ENCODE measurements at places on chromosomes 6 and 20.

GRCh38 chr20:64205611-64206026 lies 41.4 kb downstream of the MYT1 start:
- DNase-seq, result no peak

GRCh38 chr6:108002365-108003221 lies 44.6 kb upstream of the SEC63 start:
- DNase-seq, result no peak

DNA sequence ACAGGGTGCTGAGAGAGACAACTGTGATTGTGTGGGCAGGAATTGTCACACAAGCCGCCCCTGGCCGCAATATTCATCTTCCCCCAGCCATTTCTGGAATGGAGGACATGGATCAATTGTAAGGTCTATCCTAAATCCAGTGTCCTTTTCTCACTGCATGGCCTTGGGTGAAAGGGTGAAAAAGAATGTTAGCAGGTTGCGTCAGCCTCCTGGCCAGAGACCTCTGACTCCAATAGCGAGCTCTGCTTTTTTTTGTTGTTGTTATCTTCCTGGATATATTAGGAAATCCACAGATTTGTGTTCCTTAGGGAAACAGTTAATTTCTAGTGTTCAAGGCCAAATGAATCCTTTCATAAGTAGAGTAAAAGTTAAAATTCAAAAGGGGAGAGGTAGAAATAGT lies 47.1 kb upstream of the CD83 start:
- no peak for DNase-seq

DNA sequence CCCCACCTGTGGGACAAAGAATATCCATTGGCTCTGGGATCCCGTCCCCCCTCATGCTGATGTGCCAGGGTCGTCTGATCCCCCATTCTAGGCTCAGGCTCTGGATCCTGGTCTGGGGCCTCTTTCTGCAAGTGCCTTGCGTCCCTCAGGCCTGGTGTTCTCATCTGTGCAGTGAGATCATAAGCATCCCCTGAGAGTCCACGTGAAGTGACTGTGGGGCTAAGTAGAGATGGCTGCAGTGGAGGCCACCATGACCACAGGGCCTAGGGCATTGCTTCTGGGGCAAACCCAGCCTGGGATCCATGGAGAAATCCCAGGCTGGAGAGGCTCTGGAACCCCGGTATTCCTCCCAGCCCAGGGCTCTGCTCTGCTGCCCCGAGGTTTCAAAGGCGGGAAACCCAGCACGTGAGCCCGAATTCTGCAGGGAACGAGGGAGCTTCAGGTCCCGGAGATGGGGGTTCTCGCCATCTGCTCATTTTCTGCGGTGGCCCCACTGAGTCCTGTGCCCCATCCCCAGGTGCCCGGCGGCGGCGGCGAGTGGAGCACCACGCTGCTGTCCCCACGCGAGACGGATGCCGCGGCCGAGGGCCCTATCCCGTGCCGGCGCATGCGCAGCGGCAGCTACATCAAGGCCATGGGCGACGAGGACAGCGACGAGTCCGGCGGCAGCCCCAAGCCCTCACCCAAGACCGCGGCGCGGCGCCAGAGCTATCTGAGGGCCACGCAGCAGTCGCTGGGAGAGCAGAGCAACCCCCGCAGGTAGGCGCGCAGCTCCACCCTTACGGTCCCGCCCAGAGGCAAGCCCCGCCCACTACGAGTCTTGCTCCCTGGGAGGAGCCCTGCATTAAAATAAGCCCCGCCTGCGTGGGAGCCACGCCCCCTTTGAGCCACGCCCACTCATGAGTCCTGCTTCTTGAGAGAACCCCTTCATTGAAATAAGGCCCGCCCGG lies 105.5 kb upstream of the MYL9 start:
- no peak for DNase-seq

DNA sequence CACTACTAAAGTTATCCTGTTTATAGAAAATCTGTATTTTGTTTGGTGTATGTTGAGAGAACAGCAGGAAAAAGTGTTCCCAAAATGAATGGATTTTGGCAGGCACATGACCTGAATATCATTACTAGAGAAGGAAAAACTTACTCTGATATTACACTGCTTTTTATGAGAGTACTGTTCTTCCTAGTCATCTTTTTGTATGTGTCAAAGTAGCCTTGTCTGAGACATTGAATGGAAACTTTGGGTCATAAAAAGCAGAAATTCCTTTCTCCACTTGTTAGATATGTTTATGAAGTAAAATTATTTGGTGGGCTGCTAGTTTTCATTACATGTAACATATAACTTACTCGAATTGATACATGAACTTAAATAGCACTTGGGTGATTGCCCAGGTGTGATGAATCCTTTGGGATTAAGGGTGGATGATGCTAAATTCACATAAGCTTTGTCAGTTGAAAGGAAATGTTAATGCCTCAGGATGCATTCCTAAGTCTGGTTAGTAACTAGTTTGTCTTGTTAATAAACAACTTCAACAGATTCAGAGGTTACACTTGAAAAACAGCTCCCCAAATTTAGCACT lies 206.7 kb downstream of the CENPW start:
- DNase-seq, result no peak

GRCh38 chr6:25057111-25057905 lies 121.5 kb upstream of the RIPOR2 start:
- no peak for DNase-seq
